ENCODE measurements at places on chromosomes 16 and 17.
A peak's percentile ranks its signal among the peaks of the same experiment; 100 is the strongest.

DNA sequence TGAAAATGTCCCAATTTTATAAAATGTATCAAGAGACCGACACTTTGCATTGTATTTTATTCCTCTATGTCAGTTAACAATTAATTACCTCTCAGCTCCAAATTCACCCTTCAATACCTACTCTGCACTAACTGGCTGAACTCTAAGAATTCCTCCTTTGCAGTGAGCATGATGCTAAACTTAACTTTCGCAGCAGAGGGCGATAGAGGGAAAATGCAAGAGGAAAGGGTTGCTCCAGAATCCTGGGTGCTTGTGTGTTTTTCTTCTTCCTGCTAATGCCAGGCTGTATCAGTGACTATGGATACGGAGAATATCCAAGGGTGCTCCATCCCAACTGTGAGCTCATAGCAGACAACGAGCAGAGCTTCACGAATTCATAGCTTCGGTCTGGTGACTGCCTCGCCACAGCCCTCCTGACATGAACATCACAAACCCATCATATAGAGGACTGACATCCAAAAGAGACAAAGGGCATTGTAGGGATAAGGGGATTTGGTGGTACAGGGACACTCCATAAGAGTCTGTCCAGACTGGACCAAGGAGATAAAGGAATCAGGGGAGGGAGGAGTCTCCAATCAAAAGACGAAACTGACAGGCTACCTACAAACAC lies 172.9 kb downstream of the STX8 start:
- DNase-seq = peak; percentile 59

DNA sequence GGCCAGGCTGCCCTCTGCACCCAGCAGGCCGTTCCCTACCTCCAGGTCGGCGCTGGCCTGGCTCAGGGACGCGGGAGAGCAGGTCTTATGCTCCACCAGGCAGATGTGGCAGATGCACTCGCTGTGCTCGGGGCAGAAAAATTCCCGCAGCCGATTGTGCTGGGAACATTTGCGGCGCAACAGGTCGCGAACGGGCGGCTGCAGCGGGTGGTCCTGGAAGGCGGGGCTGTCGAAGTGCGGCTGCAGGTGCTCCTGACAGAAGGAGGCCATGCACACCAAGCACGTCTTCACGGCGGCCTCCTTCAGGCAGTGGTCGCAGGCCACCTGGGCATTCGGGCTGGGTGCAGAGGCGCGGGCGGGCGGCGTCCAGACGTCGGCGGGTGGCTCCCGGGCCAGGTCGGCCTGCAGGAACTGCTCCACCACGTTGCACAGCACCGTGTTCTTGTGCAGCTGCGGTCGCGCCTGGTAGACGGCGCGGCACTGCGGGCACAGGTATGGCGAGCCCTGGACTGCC lies 439 bp downstream of the TRIM25 start:
- DNase-seq = no peak

GRCh38 chr17:13736916-13737315 lies 135.2 kb upstream of the HS3ST3A1 start:
- DNase-seq = no peak

GRCh38 chr16:72464597-72465368 lies 292.8 kb upstream of the PMFBP1 start:
- DNase-seq = no peak

DNA sequence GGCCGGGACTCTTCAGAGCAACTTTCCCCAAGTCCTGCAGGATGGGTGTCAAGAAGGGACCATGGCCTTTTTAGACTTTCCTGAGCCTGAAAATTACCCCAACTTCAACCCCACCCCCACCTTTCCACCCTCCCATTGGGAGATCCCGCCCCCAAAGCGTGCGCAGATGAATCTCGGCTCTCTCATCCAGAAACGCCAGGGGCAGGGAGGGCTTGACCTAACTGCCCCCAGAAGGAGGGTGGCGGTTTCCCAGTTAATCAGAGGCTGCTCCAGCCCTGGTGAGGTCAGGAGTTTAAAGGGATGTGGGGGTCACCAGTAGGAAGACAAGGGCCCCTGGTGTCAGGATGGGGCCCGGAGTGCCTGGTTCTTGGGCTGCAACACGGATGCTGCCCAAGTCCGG lies 480 bp downstream of the KIF19 start:
- DNase-seq = no peak

- DNase-seq = no peak
Measured at GRCh38 chr16:85986931-85987749, 88.2 kb downstream of the IRF8 start.

DNA sequence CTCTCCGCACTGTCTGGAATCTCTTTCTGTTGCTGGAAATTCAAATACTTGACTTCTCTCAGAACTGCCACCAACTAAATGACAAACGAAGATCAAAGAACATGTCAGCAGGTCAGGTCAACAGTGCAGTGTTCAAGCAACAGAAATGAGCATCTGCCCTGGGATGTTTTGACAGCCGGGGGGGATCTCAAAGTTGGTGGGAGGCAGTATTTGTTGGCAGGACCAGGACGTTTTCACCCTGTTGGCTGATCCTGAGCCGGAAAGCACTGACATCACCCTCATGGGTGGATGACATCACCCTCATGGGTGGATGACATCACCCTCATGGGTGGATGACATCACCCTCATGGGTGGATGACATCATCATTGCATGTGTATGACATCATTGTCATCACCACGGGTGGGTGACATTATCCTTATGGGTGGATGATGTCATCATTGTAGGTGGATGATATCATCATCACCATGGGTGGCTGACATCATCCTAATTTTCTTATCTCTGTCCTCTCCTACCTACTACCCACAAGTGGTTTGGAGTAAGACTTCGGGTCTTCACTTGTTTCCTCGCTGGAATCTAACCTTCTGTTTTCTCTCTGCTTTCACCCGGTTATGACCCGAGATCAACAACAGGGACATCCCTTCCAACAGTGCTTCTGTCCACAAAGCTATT lies 18.9 kb downstream of the DNAH17 start:
- no peak for DNase-seq

GRCh38 chr17:77862890-77863813 lies 95.4 kb upstream of the TNRC6C start:
- DNase-seq = no peak

GRCh38 chr17:46191322-46192188 lies 1.7 kb downstream of the KANSL1 start:
- DNase-seq = no peak

GRCh38 chr17:53134548-53134947 lies 688.2 kb upstream of the KIF2B start:
- DNase-seq = no peak

GRCh38 chr17:67662712-67663111 lies 55.0 kb upstream of the NOL11 start:
- no peak for DNase-seq

Data from NCI-H460 (cell line).